Stimulated activated CD8-positive, alpha-beta memory T cell treated with anti-CD3 and anti-CD28 coated beads, Interleukin-15, amount 100 ng/mL, for 4 hours (primary cell): ENCODE measurements at places on chromosomes 16 and 17.

- no peak for DNase-seq
These were observed 26.6 kb upstream of the CHMP6 start for GRCh38 chr17:80964859-80965580.

DNA sequence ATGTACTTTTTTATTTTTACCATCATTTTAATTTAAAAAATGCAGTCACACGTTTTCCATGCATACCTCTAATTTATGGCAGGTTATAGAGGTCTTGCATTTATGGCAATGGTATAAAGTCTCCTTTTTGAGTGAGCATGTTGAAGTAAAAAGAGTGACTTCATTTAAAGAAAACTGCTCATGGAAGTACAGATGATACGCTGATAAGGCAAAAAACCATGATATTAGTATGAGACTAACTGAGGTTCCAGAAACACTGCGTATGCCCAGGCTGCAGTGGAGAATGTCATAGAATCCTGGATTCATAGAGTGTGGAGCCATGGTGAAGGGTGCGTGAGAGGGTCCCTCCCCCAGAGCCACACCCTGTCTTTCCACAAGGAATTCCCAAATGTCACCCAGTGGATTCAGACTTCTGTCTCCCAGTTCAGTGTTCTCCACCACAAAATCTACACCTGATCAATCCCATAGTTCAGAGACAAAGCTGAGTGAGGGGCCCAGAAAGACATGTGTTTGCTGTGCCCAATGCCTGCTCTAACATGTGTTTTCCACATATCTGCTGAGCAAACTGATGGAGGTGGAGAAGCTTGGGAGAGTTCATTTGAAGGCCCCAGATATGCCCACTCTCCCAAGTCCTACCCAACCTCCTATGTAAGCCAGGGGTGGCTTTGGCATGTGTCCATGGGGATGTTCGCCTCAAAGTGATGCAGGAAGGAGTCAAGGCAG is 69.4 kb downstream of the SLC6A2 start:
- no peak for DNase-seq

DNA sequence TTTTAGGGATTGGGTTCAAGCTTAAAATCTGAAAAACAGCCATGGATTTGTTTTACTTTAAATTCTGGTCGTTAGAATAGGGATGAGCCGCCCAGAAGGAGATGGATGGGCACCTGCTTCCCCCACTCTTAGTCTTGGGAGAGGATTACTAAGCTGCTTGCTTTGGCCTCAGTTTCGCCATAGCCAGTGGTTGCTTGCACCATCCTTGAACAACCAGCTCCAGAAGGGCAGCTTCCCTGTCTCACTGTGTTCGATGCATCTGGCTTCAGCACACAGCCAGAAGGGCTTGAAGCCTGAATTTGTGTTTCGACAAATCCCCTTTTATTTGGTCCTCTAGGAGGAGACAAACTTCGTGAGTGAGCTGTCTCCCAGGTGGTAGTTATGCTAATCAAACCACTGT is 7.1 kb downstream of the CYB5D2 start:
- no peak for DNase-seq

DNA sequence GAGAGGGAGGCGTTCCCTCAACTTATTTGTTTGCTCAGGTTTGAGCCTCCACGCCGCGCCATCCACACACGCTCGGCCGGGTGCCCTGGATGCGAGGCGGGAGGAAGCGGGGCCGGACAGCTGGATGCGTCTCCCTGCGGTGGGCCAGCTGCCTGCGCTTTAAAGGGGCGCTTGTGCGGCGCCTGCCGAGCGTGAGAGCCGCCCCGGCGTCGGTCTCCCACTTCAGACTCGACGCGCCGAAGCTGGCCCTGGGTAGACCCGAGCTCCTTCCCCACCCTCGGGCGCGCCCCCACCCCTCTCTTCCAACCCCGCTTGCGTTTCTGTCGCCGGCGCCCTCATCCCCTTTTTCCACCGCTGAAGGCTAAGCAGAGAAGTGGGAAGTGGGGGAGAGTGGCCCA is 527 bp upstream of the CHAD start:
- no peak for DNase-seq

DNA sequence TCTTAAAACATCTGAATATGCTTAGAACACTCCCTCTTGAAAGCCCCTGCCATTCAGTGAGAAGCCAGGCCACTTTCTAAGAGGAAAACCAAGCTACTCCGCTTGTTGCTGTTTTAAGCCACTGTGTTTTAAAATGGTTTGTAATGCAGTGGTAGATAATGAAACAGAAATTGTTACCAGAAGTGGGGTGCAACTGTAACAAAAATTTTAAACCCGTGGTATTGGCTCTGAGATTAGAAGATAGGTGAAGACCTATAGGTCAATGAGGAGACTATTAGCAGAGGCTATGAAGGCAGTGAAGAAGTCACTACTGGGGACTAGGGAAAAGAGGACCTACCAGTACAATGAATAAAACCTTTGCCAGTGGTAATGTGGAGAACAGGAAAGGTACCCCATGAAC is 266.5 kb downstream of the IRF8 start:
- DNase-seq: no peak

DNA sequence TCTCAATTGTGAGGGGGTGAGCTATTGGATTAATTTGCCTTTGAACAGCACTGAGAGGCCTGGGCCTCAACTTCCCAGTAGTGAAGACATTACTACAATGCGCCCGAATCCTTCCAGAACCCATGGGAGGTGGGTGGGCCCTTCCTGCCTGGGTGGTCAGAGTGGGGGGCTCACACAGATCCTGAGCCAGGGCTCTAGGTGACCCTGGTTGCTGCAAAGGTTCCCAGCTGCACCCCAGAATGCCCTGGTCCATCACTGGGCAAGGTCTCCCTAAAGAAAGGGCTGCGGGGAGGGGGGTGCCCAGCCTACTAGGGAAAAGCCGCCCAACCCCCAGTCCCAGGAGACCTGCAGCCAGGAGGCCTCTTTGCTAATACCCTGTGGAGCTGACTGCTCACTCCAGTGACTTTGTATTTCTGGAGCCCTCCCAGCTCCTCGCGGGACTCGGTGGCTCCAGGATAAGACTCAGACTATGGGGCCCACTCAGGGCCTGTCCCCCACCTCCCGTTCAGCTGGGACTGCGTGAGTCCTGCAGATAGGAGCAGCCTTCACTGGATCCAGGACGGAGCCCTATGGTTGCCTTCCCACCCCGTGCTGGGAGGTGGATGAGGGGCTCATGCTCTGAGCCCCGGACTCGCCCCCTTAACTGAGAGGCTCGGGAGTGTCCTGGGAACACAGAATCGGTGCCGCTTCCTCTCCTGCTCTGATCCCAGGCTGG is 40.2 kb downstream of the SLC7A5 start:
- DNase-seq: no peak

GRCh38 chr16:65740711-65741110 is 618.8 kb upstream of the CDH11 start:
- no peak for DNase-seq

DNA sequence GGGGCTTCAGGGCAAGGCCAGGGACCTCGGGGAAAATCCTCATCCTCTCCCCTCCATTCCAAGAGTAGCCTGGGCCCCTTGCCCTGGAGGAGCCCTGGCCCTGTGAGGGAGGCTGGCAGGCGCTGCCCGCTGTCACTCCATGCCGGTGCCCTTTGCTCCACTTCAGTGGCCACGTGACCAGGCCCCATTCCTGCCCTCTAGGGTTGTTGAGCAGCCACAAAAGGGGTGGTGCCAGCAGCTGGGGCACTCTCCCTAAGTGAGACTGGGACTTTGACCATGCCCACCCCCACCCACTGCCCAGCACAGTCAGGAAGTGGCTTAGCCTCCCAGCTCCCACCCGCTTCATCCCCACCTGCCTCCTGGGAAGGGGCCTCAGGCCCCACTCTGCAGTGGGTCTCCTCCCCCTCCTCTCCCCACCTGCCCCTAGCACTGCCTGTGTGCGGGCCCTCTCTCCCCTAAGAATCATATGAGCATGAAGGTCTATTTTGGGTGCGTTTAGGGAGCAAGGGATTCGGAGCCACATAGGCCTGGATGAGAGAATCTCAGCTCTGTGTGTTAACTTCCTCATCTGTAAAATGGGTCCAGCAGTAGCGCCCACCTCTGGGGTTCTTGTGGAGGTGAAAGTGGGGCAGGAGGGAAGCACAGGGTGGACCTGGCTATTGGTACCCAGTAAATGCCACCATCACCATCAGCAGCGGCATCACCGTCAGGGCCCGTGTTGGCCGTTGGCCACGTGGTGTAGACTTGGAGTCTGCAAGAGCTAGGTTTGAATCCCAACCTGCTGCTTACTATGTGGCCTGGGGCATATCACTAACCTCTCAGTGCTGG is 7.2 kb downstream of the PDK2 start:
- no peak for DNase-seq

GRCh38 chr17:1029922-1030644 is 33.2 kb downstream of the TIMM22 start:
- DNase-seq: no peak

DNA sequence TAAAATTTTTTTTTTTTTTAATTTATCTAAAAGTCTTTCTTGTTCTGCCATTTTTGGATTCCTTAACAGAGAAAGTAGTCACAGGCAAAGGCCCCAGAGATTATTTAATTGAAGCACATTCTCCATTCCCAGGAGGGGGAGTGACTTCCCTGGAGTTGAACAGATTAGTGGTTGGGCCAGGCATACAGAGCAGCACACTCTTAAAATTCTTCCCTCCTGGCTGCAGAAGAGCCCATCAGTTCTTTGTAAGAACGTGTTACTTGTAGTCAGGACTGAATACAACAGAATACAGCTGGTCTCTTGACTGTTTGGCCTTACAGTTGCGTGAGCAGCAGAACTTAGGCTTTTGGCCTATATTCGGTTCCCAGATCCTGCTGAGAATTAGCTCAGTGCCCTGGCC is 1.8 kb downstream of the ALKBH5 start:
- no peak for DNase-seq

- no peak for DNase-seq
These were observed 141.5 kb downstream of the IRF8 start for GRCh38 chr16:86040496-86040895.

DNA sequence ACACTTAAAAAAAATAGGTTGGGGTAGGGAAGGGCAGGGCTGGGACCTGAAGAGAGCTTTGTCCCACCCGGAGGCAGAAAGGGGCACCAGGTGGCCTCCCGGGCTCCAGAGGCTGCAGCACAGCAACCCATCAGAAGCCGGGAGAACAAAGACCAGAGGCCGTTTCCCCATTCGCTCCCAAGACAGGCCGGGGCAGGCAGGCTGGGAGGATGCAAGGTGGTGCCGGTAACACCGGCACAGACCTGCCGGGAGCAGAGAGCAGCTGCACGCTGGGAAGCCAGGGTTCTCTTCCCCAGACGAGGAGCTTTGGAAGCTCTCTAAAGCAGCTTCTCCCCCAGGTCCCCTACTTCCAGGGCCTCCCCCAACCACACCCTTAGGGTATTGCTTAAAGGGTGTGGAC is 5.6 kb downstream of the PPL start:
- no peak for DNase-seq

DNA sequence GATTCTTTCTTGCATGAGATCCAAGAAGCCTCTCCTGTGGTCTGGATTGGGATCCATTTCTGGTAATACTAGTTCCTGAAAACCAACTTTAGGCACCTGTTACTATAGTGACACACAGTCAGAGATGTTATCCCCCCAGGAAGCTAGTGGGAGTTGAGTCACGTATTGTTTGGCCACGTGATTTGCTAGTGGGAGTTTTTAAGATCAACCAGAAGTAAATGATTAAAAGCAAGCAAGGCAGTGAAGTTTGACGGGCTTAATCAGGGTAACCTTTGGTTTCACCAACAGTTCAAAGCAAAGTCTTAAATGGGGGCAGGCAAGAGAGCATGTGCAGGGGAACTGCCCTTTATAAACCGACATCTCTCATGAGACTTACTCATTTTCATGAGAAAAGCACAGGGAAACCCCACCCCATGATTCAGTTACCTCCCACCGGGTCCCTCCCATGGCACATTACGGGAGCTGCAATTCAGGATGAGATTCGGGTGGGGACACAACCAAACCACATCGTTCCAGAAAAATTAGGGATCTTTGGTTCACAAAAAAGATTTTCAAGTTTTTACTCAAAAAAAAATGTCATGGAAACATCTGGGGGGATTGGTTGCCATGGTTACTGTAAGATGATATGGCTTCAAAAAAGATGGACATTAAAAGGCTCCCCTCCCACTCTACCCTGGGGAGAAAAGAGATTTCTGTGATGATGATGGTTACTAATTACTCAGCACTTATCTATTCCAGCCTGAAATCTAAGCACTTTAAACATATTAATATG is 483.1 kb upstream of the ERCC4 start:
- DNase-seq: no peak

DNA sequence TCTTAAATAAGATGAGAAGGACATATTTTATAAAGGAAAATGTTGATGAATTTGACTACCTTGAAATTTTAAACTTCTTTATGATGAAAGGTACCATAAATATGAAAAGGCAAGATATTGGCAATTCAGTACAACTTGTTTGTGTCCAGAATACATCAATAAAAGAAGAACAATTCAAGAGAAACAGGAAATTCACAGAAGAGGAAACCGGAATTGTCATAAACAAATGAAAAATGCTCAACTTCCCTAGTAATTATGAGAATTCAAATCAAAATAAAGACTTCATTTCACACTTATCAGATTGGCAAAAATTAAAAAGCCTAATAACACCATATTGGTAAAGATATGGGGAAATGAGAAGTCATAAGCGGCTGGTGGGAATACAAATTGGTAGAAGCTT is 54.3 kb downstream of the WSB1 start:
- DNase-seq: no peak

GRCh38 chr17:1839516-1839915 is 9.7 kb downstream of the RPA1 start:
- no peak for DNase-seq

GRCh38 chr17:40582328-40582901 is 17.1 kb upstream of the CCR7 start:
- DNase-seq: no peak

GRCh38 chr16:86365513-86366273 is 144.6 kb upstream of the FOXF1 start:
- DNase-seq: no peak

DNA sequence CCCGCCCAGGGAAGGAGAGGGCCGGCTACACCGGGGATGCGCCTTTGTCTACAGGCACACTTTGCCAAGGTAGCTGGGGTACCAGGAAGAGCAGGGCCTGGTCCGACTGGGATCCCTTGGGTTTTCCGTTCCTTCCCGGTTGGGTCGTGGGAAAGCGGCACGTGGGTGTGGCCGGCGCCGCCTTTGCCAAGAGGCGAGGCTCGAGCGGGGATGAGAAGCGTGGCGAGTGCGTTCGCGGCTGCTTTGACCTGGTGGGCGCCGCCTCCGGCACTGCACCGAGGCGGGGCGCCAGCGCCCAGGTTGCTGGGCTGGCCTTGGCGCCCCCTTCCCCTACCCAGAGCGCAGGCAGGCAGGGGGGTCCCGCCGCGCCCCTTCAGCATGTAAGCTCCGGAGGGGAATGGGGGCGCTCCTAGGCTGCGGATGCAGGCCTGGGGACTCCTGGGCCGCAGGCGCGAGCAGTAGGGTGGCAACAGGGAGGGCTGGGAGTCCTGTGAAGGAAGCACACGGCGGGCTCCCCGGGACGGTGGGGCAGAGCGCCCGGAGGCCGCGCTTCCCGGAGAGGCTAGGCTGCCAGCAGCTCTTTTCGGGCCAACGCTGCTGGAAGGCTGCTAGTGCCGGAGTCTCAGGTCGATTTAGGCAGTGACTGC is 2.0 kb downstream of the HAS3 start:
- DNase-seq: no peak

GRCh38 chr17:42581744-42582270 is 4.3 kb upstream of the PSMC3IP start:
- DNase-seq: no peak
